ENCODE measurements at places on chromosomes 6 and 20.

GRCh38 chr6:12103158-12103557 lies 91.0 kb downstream of the HIVEP1 start:
- DNase-seq: no peak

GRCh38 chr20:49821870-49822331 lies 9.3 kb downstream of the SLC9A8 start:
- no peak for DNase-seq

- no peak for DNase-seq
Observed at GRCh38 chr6:122740936-122741335, 38.6 kb upstream of the FABP7 start.

DNA sequence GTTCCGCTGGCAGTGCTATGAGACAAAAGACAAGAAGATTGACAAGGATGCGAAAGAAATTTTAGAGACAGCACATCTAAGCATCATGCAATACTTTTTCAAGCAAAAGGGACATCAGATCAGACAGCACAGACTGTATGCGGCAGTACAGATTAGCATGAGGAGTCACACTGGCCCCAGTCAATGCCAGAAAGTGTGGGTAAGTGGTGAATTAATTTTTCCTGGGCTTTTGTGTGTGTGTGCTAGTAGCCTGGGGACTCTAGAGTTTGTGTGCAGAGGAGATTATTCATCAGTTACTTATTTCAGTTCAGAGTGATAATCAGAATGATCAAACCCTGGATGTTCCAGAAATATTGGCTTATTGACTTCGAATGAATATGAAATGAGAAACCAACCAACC lies 47.2 kb downstream of the LAMA4 start:
- no peak for DNase-seq

- DNase-seq: no peak
Observed at GRCh38 chr20:44364780-44365179, 9.3 kb downstream of the HNF4A start.

GRCh38 chr6:36025260-36025931 lies 955 bp upstream of the SLC26A8 start:
- no peak for DNase-seq

All from stimulated activated CD8-positive, alpha-beta memory T cell treated with anti-CD3 and anti-CD28 coated beads, Interleukin-7, amount 100 ng/mL, for 1 hour (primary cell).